NCI-H2081 treated with DMSO at 0.1 percent for 48 hours (cell line): ENCODE measurements at places on chromosomes 5 and 9.

GRCh38 chr9:10003047-10003446 is 609.8 kb downstream of the PTPRD start:
- no peak for DNase-seq

DNA sequence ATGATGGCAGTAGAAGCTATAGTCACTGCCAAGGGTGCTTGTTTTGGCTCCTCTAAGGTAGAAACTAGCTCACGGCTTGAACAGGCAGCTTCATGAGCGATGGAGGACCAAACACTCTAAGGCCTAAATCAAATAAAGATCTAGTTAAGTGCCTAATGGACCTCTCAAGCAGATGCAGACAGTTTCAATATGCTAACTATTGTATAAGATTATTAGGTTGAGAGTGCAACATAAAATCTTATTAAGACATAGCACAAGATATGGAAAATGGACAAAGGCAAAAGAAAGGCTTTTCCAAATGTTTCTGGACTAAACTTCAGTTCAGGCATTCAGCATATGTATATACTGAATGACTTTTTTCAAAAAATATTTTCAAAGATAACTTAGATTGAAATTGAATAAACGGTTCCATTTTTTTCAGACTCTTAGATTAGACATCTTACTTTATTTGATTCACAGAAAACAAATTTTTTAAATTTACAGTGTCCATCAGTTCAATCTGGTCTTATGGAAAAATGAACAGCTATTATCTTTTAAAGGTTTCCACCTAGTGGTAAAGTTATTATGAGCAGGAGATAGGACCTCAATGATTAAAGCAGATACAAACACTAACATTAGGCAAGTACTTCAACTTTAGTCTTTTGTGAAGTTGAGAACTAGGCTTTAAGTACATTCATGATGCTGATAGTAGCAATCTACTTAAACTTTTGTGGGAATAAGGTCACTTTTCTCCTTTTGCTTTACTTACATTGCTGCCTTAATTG is 1167.7 kb downstream of the MAT2B start:
- DNase-seq, result no peak

DNA sequence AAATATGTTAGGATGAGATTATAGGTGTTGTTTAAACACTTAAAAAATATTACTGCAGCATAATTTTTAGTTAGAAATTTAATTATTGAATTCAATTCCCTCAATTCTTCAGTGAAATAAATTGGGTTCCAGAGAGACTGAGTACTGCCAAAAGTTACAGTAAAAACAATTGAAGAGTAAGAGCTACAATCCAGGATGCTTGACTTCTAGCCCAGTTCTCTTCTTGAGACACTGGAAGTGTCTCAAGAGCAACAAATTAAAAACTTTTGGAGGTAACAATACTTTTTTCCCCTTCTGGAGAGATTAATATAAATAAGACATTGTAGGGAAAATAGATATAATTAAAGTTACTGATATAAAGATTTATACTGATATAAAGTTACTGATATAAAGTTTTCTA is 8.3 kb downstream of the ITGA1 start:
- no peak for DNase-seq

- no peak for DNase-seq
These were observed 16.8 kb upstream of the COL27A1 start for GRCh38 chr9:114138552-114138971.

DNA sequence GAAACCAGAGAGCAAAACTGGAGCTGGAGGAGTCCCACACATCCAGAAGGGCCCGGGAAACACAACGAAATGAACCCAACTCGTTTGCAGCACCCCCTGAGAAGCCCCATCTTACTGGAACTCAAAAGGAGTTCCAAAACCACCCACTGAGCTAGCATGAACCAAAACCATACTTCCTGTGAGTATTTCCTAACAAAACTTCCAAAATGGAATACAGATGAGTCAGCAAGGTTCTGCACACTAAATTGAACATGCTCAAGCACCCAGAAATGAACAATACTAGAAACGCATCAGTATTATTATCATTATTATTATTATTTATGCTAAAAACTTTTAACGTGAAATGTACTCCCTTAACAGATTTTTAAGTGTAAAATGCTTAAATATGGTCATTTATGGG is 8.0 kb upstream of the SPOCK1 start:
- no peak for DNase-seq

GRCh38 chr5:68182534-68182933 is 33.0 kb upstream of the PIK3R1 start:
- DNase-seq, result no peak

DNA sequence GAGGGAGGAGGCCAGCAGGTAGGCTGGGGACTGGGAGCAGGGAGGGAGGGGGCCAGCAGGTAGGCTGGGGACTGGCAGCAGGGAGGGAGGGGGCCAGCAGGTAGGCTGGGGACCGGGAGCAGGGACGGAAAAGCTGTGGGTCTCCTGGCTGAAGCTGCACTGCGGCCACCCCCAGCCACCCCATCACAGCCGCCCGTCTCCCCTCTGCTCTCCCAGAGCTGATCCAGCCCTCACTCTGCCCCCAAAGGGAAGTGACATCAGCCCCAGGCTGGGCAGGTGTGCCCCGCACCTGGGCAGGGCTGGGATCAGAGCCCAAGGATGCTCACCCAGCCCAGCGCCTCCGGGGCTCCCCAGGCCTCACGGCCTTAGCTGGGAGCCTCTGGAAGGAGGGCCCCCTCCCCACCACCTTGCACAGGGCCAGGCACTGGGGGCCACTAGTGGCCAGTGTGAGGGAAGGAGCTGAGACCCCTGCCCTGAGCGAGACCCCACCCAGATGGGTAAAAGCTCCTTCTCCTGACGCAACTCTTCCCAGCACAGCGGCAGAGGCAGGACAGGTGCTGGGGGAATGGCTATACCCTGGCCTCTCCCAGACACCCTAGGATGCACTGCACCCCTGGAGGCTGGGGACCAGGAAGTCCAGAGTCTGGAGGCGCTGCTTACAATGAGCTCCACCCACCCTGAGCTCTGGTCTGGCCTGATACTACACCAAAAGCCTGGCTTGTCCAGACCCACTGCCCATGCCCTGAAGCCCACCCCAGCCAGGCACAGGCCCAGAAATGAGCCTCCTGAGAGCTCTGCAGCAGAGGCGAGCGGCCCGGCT is 11.6 kb downstream of the AGPAT2 start:
- DNase-seq, result no peak

- DNase-seq, result no peak
These were observed 531.9 kb upstream of the CHD1 start for GRCh38 chr5:99460701-99461100.

DNA sequence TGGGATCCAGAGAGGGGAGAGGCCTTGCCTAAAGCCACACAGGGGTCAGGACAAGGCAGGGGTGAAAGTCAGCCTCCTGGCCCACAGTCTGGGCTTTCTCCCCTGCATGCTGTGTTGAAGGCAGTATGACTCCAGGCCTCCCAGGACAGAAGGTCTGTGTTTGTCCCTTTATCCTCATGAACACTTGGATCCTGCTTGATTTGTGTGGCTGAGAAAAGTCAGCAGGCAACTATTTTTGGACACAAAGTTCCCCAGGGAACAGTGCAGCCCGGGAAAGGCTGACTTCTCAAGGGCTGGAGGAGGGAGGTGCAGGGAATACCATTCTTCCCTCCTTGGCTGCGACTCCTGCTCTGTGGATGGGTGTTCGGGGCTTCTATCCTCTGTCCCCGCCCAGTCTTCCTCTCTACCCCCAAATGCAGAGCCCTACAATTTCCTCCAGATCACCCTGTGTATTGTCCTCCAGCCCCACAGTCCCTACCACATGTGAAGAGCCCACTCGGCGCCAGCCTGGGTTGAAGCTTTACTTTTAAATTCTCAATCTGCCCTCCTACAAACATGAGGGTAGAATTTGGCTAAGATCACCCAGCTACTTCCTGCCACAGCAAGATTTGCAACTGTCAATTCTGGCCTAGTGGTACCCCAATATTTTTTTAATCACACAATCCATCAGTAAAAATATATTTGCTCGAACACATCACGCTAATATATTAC is 4.1 kb downstream of the AKNA start:
- DNase-seq, result no peak

DNA sequence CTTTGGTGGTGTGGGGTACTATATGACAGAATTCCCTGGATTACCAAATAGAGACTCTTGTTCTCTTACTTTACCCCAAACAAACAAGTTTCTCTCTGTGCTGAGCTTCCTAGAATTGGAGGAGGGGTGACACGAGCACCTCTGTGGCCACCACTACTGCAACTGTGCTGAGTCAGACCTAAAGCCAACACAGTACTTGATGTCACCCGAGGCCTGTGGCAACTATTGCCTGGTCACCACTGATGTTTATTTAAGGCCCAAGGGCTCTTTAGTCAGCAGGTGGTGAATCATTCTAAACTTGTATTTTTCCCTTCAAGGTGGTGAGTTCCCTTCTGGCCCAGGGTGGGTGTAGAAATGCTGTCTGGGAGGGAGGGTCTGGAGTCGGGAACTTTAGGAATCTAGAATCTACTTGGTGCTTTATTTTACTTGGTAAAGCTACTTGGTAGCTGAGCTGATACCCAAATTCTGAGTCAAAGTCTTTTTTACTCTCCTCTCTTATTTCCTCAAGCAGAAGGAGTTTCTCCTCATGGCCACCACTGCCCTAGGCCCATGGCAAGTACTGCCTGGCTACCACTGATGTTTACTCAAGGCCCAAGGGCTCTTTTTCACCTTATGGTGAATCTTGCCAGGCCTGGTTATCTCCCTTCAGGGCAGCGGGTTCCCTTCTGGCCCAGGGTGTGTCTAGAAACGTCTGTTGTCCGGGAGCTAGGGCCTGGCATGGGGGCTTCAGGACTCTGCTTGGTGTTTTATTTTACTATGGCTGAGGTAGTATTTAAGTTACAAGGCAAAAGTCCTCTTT is 9.8 kb downstream of the LURAP1L start:
- no peak for DNase-seq

DNA sequence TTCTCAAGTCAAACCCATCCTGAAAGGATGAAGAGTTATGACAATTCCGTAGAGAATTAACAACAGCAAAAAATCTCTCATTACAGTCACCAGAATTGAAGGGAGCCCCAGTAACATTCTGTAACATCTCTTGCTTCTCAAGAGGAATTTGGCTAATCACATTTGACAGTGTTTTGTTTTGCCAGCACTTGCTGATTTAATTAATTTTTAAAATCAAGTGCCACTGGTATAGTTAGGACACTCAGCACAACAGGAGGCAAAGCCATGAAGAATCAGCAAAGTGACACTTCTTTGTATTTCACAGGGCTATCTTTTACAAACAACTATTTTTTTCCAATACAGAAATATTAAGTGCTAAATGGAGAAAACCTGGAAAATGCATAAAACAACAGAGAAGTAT is 152.8 kb downstream of the MCTP1 start:
- no peak for DNase-seq

DNA sequence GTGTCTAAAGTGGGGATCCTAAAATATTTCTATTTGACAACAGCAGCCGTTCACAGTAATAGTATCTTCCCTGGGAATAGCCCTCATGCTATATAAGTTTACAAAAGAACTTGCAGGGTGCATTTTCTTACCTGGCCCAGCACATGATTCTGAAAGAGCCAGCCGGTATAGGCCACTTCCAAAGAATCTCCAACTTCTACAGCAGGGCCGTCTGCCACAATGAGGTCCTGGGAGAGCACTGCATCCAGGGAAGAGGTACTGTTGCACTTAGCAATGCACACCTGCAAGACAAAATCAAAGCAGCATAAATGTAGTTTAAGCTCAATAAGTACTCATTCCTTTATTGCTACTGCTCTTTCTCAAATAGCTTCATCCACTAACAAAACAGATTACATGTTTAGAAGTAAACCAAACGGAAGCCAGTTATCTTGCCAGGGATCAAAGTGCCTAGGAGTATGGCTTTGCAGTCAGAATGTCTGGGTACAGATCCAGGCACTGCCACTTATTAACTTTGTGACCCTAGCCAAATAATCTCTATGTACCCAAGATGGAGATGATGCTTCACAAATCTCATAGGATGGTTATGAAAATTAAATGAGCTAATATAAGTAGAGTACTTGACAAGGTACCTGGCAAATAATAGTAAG is 21.3 kb downstream of the FKBP15 start:
- no peak for DNase-seq

DNA sequence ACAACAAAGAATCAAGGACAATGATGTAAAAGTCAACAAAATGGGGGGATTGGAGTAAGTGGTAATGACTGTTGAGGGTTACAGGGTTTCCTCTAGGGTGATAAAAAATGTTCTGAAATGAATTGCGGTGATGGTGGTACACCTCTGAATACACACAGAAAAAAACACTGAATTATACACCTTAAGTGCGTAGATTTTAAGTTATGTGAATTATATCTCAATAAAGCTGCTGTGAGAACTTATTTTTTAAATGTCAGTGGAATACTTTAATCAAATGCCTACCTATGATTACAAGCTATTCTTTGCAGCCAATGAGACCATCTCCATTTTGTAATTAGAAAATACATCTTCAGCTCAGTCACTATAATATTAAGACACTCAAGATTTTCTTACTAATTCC is 53.5 kb downstream of the ZNF608 start:
- no peak for DNase-seq

DNA sequence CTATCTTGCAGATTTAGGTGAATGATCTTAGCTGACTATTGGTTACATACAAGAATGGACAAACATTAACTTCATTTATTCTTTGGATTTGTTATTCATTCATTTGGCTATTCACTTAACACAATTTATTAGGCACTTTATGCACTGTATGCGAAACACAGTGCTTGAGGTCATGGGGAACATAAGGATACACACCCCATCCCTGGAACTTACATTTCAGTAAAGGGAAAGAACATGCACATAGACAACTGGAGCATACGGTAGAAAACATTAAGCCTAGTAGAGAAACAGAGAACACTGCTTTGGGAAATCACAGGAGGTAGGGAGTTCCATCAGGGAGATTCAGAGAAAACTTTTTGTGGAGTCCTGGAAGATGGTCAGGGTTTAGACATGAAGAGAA is 22.2 kb downstream of the LIX1 start:
- no peak for DNase-seq

- no peak for DNase-seq
These were observed 4.4 kb downstream of the RABGAP1 start for GRCh38 chr9:122944960-122945888.

- no peak for DNase-seq
These were observed 61.7 kb downstream of the KLF9 start for GRCh38 chr9:70352802-70353201.

GRCh38 chr5:173493846-173494245 is 122.6 kb downstream of the BOD1 start:
- DNase-seq, result no peak

DNA sequence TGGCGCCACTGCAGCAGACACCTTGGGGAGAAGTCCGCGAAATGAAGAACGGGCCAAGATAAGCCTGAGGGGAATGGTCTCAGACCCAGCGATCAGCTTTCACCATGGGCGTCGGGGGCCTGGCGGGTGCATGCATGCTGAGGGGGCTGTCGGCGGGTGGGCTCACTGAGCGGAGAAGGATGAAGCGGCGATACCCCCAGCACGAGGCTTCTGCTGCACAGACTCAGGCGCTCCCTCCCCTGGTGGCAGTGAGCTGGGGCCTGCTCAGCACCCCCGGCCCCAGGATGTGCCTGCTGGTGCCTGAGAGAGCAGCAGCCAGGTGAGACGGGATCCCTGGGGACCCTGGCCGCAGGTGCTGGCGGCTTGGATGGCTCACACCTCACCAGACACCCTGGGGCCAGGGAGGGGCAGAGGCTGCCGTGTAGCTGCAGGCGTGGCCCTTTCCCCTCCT is 31.2 kb downstream of the CEP72 start:
- no peak for DNase-seq
